ENCODE measurements at places on chromosomes 2 and 18.

DNA sequence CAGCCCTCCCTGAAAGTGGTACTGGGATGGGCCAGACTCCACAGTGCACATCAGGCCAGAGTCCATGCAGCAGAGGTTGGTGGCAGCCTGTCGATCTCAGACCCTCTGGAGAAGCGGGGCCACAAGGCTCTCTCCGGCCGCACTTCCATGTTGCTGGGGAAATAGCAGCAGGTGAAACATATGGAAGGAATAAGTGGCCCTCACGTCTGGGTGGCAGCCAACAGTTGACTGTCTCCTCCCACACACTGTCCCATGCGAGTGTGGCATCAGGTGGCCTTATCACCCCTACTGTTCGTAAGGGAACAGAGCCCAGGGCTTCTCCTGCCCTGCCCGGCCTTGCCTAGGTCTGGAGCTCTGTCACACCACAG lies 58.1 kb upstream of the FOSL2 start:
- DNase-seq: no peak

DNA sequence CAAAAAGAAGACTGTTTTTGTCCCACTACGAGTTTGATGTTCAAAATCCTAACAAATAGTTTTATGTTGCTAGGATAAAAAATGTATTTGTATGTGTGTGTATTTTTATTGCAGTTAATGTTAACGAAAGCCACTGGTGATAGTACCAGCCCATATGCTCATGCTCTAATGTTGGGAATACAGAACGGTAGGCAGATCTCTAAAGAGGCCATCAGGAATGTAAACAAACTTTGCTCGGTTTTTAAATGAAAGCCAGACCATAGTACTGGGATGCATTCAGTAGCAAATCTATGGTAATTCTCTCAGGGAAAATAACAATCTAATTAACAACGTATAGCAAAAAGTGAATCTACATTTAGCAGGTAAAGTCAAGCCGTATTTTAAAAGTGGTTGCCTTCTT lies 208.1 kb downstream of the NEDD4L start:
- DNase-seq: no peak

- peak; percentile 70 for DNase-seq
These were observed 817 bp downstream of the DSC2 start for GRCh38 chr18:31101183-31102024.

- DNase-seq: no peak
These were observed 312.6 kb downstream of the PTPRM start for GRCh38 chr18:7879717-7880116.

- no peak for DNase-seq
These were observed 180.6 kb upstream of the EPAS1 start for GRCh38 chr2:46116553-46116991.

Data from D341Med (cell line).